Kidney capillary endothelial cell (primary cell): ENCODE measurements at places on chromosomes 5 and 9.

GRCh38 chr9:84940294-84940693 is 270.8 kb downstream of the NTRK2 start:
- no peak for DNase-seq

DNA sequence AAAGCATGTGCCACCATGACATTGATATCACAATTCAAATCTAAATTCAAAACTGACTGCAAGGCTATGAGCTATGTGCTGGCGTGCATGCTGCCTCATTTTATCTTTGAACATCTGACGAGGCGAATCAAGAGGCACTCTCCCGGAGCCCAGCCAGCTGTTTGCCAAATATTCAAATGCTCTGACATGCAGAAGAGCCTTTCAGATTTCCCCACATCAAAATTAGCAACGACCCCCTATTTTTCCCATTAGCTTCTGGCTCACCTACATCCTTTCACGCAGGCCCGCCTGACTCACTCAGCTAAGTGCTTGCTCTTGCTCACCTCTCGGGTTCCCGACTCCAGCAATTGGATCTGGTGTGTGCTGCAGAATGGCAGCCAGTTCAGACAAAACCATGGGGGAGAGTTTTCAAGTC is 159.0 kb downstream of the NR2F1-AS1 start:
- peak; percentile 3 for DNase-seq

- no peak for DNase-seq
Observed at GRCh38 chr9:72790989-72791388, 161.9 kb downstream of the ALDH1A1 start.

DNA sequence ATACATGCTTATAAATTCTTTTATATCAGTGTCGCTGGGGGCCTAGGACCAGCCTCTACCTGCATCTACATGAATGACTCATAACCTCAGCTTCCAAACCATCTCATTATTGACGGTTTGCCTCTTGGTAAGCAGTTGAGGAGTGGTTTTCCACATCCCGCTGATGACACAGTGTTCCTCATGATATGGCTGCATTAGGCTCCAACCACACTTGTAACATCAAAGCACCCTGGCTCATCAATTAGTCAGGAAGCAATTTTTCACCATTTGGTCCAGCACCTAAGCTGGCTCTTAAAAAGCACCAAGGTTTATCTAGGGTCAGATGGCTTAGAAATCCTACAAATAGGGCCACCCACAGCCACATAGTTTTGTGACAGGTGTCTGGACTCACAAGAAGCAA is 402.4 kb downstream of the ARHGEF28 start:
- DNase-seq: no peak

GRCh38 chr5:2298781-2299180 is 416.1 kb upstream of the IRX4 start:
- no peak for DNase-seq

DNA sequence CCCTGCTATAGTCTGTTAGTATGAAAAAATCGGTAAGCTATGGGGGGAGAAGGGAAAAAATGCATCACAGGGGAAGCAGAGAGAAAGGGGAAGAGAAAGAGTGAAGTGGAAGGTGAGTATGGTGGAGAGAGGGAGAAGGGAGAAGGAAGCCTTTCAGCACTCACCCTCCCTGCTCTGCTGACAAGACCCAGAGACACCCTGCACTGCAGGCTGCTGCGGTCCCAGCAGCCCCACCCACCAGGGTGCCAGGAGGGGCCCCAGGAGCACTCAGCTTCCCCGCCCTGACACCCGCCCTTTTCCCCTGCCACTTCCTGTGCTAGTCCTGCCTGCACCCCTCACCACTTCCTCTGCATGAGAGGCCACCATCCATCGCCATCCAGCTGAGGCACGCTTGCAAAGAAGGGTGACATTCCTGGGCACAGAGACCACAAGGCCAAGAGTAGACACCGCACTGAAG is 12.7 kb downstream of the STK10 start:
- DNase-seq: no peak

DNA sequence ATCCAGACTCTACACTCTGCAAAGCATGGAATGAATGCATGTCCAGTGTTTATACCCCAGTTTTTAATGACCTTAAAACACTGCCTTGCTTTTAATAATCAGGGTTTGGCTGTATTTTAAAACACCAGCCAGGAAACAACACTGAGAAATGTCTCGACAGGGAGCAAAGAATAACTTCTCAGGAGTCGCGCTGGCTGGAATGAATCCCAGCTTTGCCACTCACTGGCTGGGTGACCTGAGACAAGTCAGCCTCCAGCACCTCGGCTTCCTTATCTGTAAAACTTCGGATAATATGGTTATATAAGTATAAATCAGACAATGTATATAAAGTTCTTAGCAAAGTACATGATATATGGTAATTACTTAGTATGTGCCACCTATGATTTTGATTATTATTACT is 505.0 kb downstream of the SPOCK1 start:
- no peak for DNase-seq

GRCh38 chr5:26700759-26701384 is 337.5 kb downstream of the CDH9 start:
- DNase-seq: no peak
